ENCODE measurements at places on chromosomes 4 and X. TPM values are rescaled to one million over a fixed set of nuclear protein-coding genes. Genes with fewer than 3 reads are reported as not detected.

DNA sequence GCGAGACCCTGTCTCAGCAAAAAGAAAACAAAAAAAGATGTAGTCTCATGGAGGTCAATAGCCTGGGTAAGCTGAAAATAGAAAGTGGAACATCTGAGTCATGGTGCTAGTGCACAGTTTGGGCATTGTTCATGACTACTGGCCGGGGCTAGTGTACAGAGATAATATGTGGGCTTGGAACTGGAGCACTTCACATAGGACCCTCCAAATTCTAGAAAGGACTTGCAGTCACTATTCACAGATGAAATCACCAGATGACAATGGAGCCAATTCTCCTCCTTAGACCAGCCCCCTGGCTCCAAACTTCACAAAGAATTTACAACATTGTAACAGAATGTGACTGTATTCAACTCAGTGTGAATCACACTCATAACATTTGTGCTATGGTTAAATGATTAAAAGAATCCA, 367.8 kb upstream of the SLC7A11 start:
- no peak for DNase-seq

DNA sequence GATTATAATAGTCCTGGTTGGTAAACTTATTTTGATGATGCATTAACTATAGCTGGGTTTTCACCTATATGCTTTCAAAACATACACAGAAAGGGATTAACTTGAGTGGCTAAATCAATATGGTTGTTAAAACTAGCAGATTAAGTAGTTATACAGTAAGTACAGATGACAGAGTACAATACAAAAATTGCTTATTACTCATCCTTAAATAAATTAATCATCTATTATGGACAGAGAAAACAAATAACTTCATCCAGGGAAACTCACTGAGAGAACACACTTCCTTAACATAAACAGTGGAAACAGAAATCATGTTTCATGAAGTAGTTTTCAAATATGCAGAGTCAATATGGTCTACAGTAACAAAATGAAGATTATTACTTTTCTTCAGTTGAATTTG, 133.4 kb downstream of the AREG start:
- DNase-seq, result no peak

GRCh38 chrX:40202456-40202855, 104.7 kb upstream of the BCOR start:
- no peak for DNase-seq

DNA sequence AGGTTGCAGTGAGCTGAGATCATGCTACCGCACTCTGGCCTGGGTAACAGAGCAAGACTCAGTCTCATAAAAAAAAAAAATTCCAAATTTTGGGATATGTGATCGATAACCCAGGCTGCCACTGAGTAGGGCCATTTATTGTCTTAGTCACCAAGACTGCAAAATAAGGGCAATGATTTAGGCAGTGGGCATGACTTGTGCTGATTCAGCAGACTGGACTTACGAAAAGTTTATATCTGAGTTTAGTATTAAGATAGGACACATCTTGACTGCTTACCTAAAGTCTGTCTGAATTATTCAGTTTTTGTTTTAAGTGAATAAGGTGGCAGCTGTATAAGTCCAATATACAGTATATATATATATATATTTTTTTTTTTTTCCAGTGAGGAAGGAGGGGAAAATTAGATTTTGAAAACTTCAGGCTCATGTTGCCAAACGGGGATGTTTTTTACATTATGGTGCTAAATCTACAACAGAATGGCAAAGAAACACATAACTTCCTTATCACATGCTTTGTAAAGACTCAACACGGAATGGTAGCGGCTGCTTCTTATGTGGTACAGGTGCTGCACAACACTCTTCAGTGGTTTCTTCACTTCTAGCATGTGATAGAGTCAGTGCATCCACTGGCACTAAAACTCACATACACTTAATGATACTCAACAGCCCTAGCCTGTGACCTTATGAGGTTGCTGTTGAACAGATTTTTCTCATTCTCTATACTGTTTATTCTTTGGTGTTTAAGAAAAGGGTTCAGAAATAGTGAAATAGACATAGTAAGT, 6.5 kb downstream of the TEX13D start:
- DNase-seq, result no peak

DNA sequence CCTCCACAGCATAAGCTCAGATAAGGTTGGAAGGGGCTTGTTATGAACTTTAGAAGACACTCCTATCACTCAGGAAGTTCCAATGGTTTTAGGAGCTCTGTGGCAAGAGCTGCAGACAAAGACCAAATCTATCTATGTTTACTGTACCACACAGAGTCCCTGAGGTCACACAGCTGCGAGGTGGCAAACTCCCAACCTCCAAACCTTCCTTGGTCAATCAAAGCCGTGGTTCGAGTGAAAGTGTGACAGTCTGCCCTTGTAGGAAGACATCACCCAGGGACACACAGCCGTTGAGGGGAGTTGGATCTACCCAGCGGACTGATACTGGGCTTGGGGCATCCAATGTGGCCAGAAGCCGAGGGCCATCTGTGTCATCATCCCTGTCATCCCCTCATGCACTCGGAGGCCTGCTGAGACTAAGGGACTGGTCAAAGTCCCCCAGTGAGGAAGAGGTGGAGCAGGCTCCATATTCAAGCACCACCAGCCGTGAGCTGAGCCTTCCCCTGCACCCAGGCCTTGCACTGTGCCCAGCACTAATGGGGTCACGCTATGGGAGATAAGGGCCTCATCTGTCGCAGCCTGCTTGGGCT, 26.8 kb downstream of the MAN2B2 start:
- no peak for DNase-seq

DNA sequence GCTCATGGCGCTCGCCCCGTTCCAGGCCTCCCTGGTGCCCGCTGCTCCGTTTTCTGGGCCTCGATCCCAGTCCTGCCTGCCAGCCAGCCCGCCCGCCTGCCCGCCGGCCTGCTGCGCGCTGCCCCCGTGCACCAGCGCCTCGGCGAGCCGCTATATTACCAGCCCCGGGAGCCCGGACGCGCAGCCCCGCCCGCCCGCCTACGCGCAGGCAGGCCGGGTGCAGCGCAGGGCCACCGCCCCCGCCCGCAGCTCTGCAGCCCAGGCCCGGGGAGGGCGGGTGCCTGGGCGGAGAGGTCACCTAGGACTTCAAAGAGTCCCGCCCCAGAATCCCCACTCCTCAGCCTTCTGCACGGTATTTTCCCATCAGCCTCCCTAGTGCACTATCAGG, at the start of gene MAOB:
TSS of gene MAOB (minus strand) at position 157 of the 388 bp plus-strand sequence. CDS start at position 6, 151 bp downstream.
- DNase-seq, result peak; percentile 77

DNA sequence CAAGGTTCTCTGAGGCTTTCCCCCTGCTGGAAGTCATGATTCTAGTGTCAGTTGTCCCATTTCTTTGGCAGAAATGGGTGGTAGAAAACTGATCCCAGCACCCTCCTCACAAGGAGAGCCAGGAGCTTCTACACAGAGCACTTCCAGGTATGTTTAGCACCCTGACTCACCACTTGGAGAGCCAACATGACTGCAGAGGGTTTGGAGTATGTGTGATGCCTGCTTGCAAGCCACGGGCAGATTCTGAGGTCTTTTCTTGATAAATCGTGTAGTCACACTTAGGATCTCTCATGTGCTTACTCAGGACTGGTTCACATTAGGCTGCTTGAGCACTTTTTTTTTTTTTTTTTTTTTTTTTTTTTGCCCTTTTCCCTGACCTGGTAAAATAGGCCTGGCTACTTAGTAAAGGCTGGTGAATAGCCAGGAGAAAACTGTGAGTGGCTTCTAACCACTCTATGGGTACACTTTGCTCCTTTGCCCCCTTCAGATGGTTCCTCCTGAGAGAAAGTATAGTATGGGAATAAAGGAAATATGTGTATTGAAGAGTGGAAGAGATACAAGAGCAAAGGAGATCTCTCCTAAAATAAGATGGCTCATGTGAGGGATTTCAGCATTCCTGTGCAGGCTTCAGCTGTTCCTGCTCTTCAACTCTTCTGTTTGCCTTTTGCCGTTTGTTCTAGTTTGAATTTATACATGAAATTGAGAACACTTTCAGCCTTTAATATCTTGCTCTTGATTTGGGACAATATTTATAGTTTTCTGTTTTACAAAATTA, 103.6 kb downstream of the EMCN start:
- no peak for DNase-seq

GRCh38 chrX:122094611-122095010, 1047.2 kb downstream of the GLUD2 start:
- no peak for DNase-seq

Gene ARX
- total RNA-seq, result not detected

Gene CRLF2
- total RNA-seq, result not detected

Gene ZFP92
- 0.45 TPM for total RNA-seq

Gene TEC
- 3.2 TPM for total RNA-seq

Gene GUCY1A1
- total RNA-seq, result 4.9 TPM

Gene GAGE12E
- not detected for total RNA-seq
